DMS 273 treated with DMSO at 0.1 percent for 48 hours (cell line): ENCODE measurements at places on chromosomes 11 and 22.

DNA sequence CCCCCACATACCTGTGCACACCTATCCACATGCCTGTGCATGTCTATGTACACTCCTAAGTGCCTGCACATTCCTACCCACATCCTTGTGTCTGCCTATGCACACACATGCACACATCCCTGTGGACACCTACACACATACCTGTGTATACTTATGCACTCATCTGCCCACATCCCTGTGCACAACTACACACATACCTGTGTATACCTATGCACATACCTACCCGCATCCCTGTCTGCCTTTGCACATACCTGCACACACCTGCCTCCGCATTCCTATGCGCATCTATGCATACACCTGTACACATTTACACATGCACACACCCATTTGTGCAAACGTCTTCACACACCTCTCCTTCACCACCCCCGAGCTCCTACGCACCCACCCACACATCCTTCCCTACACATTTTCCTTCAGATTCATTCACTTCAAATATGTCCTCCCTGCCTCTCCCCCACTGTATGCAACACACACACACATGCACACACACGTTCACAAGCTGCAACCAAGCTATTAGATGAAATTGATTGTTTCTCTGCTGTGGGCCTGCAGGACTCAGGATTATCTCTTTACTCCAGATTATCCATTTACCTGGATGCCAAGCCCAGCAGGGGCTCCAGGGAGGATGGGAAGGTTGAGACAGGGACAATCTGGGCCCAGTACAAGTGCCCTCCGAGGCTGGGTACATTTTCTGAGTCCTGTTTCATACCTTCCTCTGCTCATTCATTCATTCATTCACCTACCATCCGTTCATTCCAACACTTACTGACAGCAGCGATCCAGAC lies 53.2 kb downstream of the TSPAN18 start:
- DNase-seq: no peak

GRCh38 chr22:42418811-42419242 lies 13.4 kb downstream of the NFAM1 start:
- no peak for DNase-seq

GRCh38 chr11:1744891-1745700 lies 5.3 kb downstream of the IFITM10 start:
- DNase-seq: no peak

DNA sequence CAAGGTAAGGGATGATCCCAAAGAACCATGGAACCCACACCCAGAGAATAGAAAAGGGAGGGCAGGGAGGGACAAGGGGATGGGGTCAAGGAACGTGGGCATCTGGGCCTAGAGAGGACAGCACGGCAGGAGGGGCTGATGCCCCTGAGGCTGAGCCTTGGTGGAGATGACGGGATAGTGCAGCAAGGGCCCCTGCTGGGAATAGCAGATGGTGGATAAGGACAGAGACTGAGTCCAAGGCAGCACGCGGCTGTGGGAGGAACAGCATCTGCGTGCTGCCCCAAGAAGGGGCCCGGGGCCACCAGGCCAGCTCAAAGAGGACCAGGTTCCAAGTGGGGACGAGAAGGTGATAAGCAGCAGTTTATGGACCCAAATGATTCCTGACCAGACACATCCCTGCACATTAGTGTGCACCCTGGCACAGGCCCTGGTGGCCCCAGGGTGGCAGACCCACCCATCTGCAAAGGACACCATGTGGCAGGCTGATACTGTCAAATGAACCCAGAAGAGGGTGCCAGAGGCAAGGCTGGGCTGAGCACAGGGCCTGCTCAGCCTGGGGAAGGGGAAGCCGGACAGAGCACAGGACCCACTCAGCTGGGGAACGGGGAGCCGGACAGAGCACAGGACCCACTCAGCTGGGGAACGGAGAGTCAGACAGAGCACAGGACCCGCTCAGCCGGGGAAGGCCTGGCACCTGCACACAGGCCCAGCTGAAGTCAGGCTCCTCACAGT lies 12.8 kb upstream of the TESMIN start:
- DNase-seq: no peak

- peak; percentile 39 for DNase-seq
Observed at GRCh38 chr11:78740199-78741071, 165.8 kb upstream of the NARS2 start.

DNA sequence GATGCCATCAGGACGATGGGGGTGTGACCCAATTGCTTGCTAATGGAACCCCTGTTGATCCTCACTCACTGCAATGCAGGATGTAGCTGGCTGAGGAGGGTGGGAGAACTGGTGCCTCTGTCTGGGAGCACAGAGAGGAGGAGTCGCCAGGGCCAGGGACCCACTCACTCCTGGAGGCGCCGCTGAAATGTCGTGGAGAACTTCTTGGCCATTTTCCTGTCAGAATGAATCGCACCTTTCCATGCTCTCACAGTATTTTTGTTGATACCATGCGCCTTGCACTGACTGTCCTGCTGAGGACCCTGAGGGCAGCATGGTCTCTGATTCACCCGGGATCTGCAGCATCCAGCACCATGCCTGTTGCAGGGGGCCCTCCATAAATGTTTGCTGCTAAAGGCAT lies 211.4 kb downstream of the DSCAML1 start:
- no peak for DNase-seq
